ENCODE measurements at places on chromosomes 1 and 21.

- no peak for DNase-seq
Measured at GRCh38 chr1:3168678-3169077, 99.7 kb downstream of the PRDM16 start.

DNA sequence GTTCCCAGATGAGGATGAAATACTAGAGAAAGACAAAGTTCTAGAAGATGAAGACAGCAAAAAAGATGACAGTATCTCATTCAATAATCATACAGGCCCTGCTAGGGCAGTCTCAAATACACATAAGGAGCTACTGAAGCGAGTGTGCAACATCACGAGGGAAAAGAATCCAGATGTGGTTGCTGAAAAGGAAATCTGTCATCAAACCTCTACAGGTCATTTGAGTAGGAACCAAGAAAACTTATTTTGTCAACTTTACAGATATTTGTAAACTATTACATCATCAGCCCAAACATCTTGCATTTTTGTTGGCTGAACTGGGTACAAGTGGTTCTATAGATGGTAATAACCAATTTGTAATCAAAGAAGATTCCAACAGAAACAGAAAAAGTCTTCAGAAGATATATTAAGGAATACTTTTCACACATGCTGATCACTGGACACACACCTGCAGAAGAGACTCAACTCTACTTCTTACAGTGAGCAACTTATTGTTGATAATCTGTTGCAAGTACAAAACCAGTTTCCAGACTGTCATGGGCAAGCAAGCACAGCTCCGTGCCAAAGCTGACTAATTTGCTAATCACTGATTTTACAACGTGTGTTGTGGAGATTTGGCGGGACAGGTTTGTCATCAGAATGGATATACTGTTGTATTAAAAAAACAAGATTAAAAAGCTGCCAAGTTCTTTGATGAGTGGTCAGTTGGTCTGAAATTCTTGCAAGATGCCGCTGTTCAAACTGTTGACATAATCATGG is 42.1 kb downstream of the TRIM33 start:
- DNase-seq: no peak

GRCh38 chr1:4657244-4657789 is 2.9 kb downstream of the AJAP1 start:
- DNase-seq: no peak

- peak; percentile 14 for DNase-seq
Measured at GRCh38 chr1:167409183-167409582, 109.1 kb downstream of the CD247 start.

DNA sequence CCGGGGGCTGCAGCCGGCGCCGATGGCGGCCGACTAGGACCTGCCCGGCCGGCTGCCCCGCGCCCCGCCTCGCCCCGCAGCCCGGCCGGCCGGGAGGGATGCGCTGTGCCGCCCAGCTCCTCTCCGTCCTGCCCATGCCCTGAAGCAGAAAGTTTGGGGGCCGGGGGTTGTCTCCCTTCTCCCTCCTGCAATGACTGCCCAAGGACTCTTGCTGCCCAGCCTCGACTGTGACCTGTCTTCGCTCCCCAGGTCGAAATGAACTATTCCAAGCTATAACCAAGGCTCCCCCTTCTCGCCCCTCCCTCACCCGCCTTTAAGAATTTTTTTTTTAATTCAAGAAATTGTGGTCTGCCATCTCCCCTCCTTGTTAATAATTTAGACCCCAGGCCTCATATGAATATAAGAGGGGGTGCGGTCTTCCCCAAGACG is 361 bp downstream of the TMCC2 start:
- DNase-seq: no peak

- peak; percentile 64 for DNase-seq
Measured at GRCh38 chr1:25924454-25924853, 18.2 kb upstream of the STMN1 start.
